ENCODE measurements at places on chromosomes 2 and 18.

GRCh38 chr2:219081096-219081495 lies 20.4 kb upstream of the IHH start:
- no peak for DNase-seq

GRCh38 chr2:63856303-63856603 lies 14.6 kb downstream of the UGP2 start:
- no peak for DNase-seq

GRCh38 chr2:235606004-235606715 lies 112.3 kb downstream of the AGAP1 start:
- DNase-seq, result no peak

DNA sequence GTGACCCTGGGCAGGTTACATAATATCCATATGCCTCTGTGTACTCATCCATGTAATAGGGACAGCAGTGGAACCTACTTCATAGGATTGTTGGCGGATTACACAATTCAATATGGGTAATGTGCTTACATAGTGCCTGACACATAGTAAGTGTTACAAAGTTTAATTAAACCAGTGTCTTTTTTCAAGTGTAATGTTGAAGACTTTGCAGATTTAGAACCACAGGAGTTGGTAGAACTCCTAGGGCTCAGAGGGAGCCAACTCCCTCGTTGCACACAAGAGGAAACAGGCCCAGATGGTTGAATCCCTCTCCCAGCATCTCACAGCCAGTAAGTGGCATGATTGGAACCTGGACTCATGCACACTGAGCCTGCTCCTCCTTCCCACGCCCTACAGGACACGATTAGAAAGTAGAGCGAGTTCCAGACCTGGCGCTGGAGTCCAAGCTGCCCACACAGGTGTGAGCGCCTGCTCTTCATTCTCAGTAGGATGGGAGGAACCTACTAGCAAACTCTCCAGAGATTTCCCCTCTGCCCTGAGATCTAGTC lies 97.8 kb downstream of the VSNL1 start:
- no peak for DNase-seq

GRCh38 chr2:217494557-217494956 lies 508.2 kb downstream of the TNS1 start:
- DNase-seq, result no peak

DNA sequence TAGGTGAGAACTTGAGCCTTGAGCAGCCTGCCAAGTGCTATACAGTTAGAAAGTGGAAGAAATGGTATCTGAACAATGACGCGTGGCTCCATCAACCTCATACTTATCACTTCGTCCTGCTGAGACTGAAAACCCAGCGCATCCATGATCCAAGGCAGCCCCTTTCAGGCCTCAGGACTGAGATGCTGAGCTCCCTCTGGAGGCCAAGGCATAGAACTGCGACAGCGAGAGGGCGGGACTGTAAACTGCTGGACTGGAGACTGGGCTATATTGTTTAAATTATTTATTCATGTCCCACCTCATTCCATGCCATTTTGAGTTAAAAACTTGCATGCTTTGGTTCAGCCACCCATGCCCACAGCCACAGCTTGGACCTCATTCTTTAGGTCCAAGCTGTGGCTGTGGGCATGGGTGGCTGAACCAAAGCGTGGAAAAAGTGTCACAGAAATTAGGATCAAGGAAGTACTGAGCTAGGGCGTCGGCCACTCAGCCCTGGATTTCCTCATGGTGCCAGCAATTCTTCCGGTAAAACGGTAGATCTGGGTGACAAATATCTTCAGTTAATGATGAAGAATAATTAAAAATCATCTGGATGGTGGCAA lies 195.5 kb downstream of the L3MBTL4 start:
- DNase-seq, result no peak

DNA sequence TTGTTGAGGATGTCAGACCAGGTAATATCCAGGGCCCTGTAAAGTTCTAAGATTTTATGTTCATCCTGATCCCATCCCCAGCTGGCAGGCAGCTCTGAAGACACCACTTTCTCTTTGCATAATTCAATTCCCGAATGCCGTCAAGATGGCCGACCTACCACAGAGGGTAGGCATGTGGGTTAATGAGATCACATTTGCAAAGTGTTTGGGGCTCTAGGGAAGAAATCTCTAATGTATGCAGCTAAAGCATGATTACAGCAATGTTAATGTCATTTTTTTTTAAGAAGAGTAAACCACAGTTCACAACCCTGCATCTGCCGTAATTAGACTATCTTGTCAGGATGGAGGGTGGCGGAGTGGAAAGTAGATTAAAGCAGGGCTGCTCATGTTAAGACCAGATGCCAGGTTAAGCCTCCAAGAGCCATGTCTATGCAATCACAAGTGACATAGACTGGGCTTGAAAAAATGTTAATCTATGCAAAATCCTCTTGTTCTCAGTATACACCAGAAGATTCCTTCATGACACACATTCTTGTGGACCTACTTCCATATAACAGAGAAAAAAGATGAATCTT lies 131.4 kb downstream of the ALK start:
- no peak for DNase-seq

DNA sequence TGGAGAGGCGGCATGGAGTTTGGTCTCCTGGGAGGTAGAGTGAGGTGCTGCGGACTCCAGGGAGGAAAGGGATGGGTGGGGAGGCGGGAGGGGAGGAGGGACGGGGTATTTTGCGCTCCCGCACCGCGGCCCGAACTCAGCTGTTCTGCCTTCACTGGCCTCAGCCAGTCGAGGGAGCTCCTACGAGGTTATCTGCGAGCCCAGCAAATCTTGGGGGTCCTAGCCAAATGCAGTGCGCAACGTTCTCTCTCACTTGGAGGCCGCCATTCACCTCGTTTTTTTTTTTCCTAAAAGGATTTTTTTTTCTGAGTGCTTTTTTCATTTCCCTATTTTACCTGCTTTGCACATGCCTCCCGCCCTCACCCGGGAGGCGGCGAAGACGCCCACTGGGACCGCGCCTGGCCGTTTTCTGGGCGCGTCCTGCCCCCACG lies 877 bp upstream of the BCL2L11 start:
- DNase-seq, result no peak

- DNase-seq, result no peak
These were observed 58.1 kb downstream of the AGAP1 start for GRCh38 chr2:235551965-235552364.

GRCh38 chr2:151657667-151658076 lies 76.6 kb downstream of the NEB start:
- no peak for DNase-seq

- DNase-seq, result no peak
These were observed 21.4 kb upstream of the SPTBN1 start for GRCh38 chr2:54434711-54435110.

- DNase-seq, result no peak
These were observed 243.1 kb upstream of the TNP1 start for GRCh38 chr2:217102956-217103355.

GRCh38 chr2:231321556-231322334 lies 73.8 kb upstream of the B3GNT7 start:
- DNase-seq, result no peak

DNA sequence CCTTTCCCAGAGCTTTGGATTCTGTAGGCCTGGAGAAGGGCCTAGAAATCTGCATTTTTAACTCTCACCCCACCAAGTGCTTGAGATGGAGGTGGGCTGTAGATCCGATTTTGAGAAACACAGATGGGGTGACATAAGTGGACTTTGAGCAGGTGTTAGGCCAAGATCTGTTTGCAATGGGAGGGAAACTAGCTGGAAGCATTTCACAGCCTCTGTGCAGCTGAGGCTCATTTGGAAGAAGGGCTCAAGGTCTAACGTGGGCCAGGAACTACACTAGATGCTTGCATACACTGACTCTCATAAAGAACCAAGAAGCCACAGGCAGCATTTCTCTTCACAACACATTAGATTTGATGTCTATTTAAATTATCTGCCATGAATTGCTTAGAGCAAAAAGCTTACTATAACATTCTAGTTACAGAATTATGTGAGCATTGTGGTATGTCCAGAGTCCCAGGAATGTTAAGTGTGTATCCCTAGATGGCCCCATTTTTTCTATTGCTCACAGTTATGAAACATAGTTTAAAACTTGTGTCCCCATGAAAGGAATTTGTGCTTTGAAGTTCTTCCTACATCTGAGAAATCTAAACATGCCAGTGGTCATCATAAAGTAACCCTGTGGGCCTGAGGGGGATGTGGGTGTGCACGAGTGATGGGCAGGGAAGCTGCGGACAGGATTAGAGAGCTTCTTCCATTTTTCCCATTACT lies 77.2 kb downstream of the CD28 start:
- DNase-seq, result no peak

DNA sequence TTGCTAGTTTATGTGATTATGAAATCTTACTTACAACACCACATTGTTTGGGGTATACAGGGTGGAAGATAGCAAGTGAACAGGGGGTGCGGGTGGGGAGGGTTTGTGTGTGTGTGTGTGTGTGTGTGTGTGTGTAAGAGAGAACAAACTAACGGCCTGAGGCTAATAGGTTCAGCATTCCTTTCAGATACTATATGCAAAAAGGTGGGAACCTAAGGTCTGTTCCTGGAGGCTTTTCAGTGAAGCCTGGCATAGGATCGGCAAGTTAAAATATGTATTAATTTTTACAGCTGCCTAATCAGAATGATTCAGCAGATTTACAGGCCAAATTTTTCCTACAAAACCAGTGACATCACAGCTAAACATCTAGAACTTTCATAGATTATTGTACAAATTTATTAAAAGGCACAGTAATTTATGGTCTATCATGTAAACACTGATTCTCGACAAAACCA lies 7.6 kb upstream of the SPDYA start:
- no peak for DNase-seq

DNA sequence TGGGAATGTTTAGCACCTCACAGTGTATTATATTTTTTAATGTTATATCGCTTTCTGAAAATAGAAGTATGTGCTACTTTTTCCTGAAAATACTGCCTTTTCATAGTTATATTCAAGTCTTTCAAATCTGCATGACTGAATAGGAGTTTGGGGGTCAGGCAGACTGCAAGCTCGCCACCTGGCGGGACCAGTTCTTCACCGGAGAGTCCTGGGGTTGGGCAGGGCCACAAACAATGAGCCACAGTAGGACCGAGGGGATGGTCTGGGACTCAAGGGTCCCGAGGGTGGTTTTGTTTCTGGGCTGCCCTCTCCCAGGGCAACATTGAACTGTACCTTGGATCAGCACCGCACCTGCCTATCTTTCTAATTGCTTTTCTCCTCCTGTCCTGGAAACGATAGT lies 70.6 kb downstream of the VWA3B start:
- DNase-seq, result no peak

- DNase-seq, result no peak
These were observed 35.3 kb upstream of the MRPL33 start for GRCh38 chr2:27736031-27736889.

GRCh38 chr2:124286089-124286783 lies 261.1 kb downstream of the CNTNAP5 start:
- no peak for DNase-seq

DNA sequence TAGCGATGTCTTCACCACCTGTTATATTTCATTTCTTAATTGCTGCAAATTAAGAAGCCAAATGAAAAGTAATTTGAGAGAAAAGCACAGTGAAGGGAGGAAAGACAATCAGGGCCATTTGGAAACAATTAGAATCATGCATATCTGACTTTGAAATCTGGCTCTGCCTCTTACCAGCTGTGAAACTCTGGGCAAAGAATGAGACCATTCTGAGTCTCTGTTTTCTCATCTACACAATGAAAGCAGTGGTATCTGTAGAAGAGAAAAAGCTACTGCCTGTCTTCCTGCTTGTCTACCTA lies 334.5 kb upstream of the CYRIA start:
- no peak for DNase-seq

DNA sequence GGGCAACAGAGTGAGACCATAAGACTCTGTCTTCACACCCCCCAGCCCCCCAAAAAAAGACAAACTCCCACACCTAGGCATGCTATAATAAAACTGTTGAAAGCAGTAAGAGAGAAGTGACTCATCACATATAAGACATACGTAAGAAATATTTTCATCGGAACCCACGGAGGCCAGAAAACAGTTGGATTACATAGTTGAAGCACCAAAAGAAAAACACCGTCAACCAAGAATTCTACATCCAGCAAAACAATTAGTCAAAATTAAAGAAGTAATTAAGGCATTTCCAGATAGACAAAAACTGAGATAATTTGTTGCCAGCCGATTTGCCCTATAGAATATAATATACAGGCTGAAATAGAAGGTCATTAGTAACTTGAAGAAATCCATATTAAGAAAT lies 128.7 kb downstream of the VAPA start:
- DNase-seq, result no peak

- DNase-seq, result no peak
These were observed 154.6 kb downstream of the ANKRD36 start for GRCh38 chr2:97267411-97268074.

- no peak for DNase-seq
These were observed 44.4 kb downstream of the CRACDL start for GRCh38 chr2:98891591-98891990.

- DNase-seq, result no peak
These were observed 18.6 kb upstream of the PDE1A start for GRCh38 chr2:182445391-182445965.

DNA sequence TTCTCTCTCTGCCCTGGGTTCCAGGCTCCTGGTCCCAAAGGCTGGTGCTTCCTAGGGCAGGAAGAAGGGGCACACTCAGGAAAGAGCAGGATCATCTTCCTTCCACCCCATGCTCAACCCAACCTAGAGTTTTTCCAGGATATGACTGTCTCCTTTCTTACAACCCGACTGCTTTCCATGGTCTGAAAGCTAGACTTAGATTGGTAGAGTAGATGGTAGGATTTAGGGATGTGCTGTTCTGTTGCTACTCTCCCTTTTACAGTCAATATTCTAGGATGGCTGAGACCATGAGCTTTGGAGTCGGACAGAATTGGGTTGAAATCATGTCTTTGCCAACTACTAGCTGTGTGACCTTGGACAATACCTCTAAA lies 45.9 kb upstream of the IGFBP5 start:
- DNase-seq, result no peak

- no peak for DNase-seq
These were observed 419.1 kb downstream of the TRIB2 start for GRCh38 chr2:13135856-13136255.

DNA sequence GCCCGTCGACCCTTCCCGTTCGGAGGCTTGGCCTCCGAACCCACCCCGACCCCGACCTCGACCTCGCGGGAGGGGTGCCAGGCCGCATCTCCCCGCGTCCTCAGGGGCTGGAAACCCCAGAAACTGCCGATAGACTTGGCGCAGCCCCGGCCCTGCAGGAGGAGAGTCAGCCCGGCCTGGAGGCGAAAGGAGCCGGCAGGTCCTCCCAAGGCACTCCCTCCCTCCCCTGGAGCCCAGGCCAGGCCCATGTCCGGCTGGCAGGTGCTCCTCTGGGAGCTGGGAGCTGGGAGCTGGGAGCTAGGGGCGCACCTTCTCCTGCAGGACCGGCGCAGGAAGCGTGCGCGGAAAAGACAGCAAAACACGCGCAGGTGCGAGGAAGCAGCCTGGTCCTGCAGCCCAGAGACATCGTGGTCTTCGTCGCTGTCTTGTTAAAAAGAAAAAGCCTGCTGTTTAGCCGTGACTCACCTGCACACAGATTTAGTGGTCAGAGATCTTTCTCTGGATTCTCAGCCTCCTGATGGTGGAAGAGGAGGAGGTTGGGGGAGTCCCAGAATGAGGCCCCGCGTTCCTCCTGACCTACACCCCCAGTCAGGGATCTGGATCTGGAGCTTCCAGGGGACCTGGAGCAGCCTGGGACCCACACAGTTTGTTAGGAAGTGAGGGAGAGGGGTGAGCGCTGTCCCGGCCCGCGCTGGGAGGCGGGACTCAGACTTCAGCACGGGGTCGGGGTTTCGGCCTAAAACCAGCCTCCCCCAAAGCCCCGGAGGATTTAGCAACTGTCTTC lies 660 bp upstream of the MBP start:
- DNase-seq, result no peak

GRCh38 chr2:28219138-28219537 lies 173.5 kb upstream of the FOSL2 start:
- DNase-seq, result no peak
